ENCODE measurements at places on chromosomes 3 and 15. TPM values are rescaled to one million over a fixed set of nuclear protein-coding genes. Genes with fewer than 3 reads are reported as not detected.

The C3orf20 gene
- 0.04 TPM for total RNA-seq

DNA sequence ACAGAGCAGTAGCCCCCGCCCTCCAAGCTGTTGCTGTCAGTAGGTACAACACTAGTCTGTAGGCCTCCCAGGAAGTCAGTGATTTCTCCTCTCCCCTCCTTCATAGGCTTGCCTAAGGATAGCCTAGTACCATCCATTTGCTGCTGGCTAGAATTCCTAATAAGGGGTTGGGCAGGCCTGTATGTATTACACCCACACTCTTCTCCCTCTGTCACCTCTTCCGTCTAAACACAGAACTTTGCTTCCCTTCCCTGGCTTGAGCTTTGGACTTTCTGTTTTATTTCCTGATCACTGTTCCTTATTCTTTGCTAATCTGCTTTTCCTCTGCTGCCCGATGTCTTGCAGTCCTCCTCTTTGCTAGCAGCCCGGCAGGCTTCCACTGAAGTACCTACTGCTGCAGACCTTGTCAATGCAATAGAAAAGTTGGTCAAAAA is 93.4 kb upstream of the UMPS start:
- no peak for DNase-seq

- DNase-seq, result no peak
Observed at GRCh38 chr3:150259526-150260397, 148.3 kb upstream of the TSC22D2 start.

The PPM1M gene
- total RNA-seq, result 4.5 TPM

DNA sequence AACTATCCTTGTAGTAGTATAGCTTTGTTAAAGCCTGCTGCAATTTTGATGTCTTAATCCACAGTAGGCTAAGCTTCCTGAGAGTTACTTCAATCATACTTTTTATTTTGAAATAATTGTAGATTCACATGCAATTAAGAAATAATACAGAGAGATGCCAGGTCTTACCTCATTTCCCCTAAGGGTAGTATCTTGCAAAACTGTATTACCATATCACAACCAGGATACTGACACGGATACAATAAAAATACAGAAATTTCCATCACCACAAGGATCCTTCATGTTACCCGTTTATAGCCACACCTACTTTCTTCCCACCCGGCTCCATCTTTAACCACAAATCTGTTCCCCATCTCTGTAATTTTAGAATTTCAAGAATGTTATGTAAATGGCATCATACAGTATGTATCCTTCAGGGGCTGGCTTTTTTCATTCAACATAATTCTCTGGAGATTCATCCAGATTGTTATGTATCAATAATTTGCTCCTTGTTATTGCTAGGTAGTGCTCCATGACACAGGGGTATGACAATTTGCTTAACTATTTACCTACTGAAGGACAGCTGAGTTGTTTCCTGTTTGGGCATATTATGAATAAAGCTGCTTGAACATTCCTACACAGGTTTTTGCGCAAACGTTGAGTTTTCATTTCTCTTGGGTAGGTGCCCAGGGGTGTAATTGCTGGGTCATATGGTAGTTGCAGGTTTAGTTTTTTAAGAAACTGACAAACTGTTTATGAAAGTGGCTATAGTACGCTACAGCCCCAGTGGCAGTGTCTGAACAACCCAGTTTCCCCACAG is 21.6 kb downstream of the BDH1 start:
- DNase-seq, result no peak

DNA sequence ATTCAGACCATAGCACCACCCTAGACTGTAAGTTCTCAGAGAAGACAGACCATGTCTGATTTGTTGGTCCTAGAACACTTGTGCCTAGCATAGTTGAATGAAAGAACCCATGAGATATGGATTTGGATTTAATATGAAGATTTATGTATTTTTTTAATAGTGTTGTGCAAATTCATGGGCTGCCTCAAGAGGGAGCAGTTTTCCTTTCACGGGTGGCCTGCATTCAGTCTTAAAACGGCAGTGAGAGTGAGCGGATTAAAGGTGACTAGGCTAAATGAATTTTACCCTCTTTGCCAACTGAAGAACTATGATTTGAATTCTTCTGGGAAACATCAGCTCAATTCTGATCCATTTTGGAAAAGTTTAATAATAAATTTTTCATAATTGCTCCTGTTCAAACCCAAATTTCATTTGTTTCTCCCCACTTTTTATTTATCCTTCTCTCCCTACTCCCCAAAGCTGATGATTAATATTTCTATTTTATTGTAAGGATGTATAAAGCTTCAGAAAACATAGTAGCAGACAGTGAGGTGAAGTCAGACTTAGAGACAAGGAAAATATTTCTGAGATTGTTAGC is 67.3 kb downstream of the MORC1 start:
- peak; percentile 8 for DNase-seq

- no peak for DNase-seq
Observed at GRCh38 chr3:17844236-17844635, 101.8 kb upstream of the TBC1D5 start.

The RARRES1 gene
- not detected for total RNA-seq

The SCN11A gene
- 0.11 TPM for total RNA-seq

The SSUH2 gene
- total RNA-seq, result not detected

The ALDH1L1 gene
- 0.28 TPM for total RNA-seq

The OR5K2 gene
- not detected for total RNA-seq

The RMDN3 gene
- total RNA-seq, result 14.2 TPM

Measured in H7 (cell line).